ENCODE measurements at places on chromosomes 7 and 10. TPM values are rescaled to one million over a fixed set of nuclear protein-coding genes. Genes with fewer than 3 reads are reported as not detected.

CLDN4 gene
- total RNA-seq: 31.4 TPM

AP3M1 gene
- total RNA-seq: 56.8 TPM

SLC16A12 gene
- total RNA-seq: 0.50 TPM

NAMPT gene
- total RNA-seq: 54.9 TPM

DNA sequence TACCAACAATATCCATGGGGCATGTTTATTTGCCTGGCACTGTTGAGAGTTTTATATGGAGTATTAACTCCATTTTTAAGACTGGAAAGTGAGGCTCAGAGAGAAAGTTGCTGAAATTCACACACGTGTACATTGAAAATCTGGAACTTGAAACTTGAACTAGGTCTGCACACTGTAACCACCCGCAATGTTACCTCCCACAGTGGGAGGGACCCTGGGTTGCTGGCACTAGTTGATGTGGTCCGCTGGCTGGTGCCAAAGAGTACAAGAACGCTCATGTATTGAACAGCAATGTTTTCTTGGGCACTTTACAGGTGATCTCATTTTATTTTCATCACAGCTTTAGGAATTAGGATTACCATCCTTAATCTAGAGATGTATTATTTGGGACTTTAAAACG is 253.2 kb downstream of the INHBA start:
- DNase-seq: no peak

DNA sequence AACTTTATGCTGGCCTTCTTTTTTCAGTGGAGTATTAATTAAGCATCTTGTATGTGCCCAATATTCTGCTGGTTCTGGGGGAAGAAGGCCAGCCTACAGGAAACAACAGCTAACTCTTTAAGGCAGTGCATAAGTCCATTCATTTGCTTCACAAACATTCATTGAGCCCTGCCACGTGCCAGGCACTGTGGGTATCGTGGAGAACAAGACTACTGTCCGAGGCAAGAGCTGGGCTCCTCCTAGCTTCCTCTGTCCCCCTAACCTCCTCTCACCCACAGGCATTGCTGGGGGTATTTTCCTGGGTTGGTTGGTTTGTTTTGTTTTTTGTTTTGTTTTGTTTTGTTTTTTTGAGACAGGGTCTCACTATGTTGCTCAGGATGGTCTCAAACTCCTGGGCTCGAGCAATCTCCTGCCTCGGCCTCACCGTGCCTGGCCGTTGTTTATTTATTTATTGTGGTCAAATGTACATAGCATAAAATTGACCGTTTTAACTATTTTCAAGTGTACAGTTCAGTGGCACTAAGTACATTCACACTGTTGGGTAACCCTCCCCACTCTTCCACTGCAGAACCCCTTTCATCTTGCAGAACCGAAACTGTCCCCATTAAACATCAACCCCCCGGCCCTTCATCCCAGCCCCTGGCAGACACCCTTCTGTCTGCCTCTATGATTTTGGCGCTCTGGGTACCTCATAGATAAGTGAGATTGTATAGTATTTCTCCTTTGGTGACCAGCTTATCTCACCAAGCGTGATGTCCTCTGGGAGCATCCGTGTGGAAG is 32.6 kb downstream of the CHST3 start:
- no peak for DNase-seq

DNA sequence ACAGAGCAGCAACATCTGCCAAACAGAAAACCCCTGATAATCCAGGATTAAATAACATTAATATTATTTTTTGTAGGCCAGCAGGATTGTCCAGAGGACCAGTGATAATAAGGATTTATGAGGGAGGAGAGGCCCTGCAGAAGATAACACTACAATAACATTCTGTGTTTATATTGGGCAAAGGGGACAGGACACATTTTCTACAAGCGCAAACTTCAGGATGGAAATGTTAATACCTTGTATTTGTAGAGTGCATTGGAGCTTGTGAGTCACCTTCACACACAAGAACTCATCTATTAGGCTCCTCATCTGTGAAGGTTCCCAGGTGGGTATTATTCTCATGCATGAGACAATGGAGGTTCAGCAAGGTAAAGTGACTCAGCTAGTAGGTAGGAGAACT is 51.0 kb downstream of the BAMBI start:
- no peak for DNase-seq

DNA sequence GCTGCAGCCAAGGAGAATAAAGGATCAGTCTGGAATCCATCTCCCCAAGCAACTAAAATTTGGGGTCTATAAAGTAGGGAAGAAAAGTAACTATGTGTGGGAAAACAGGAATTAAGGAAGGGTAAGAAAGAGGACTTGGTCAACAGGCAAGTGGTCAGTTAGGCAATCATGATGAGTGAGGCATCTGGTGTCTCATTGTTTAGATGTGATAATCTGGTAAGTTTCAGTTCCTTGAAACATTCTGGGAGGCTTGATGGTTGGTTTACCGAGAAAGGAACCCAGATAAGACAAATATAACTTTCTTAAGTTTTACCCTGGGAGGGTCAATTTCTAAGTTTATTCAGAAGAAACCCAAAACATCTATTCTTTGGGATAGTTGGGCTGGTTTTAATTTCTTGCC is 22.3 kb downstream of the HYAL4 start:
- DNase-seq: no peak

DNA sequence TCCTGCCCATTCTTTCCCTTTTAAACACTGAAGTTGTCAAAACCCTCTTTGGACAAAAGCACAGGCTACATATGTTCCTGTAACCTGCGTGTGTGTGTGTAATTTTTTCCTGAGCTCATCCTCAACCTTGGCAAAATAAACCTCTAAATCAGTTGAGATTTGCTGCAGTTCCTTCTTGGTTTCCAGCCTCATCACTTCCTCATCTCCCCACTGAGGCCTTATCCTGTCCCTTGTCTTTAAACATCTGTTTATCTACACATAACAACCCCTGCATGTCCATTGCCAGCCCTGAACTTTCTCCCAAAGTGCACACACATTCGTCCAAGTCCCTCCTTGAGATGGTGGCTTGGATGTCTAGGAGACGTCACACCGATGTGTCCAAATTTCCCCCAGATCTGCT is 35.5 kb downstream of the LYZL2 start:
- no peak for DNase-seq

DNA sequence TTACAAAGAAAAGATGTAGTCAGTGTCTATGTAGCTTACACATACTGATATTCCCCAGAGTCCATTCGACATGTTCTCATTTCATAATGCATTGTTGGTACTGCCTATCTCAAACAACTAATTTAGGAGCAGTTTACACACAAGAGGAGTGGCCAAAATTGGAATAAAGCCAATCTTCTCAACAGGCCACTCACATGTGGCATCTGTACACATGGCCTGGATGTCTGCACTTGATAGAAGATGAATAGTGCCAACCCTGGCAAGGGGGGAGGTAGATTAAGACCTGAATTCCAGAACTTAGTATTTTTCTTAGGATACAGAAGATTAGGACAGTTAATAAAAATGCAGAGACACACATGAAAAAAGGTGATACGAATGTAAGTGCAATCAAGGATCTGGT is 125.3 kb upstream of the STARD3NL start:
- no peak for DNase-seq

DNA sequence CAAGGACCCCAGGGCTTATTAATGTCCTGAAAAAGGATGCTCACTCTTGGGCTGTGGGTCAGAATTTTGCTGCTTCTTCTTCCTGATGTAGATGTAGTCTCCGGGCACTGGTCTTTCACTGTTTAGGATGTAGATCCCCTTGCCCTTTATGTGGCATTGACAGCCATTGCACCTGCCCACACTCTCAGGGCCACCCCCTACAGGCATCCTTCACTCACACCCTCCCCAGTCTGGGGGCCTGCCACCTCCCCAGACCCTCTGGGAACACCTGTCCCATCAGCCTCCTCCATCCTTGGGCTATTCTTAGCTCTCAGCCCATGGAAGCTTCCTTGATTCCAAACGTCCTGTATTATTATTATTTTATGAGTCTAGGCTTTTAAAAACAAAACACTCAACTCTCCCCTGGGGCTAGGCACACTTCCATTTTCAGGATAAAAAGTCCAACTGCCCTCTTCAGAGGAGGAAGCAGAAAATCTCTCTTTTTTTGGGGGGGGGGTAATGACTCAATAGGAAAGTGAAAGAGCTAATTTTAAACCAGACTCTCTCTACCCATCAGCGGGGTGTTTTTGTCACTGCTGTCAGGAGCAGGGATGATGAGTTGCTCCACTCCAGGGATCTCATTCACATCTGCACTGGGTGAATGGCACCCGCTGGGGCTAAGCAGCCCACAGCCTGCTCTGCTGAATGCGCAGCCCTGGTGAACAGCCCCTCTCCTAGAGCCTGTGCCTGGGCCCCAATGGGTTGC is 11.5 kb upstream of the KLRG2 start:
- no peak for DNase-seq

Data from A172 (cell line).